Stimulated activated CD4-positive, alpha-beta T cell treated with anti-CD3 and anti-CD28 coated beads, Interleukin-4, amount 100 ng/mL, for 1 hour (primary cell): ENCODE measurements at places on chromosomes 1 and 21.

DNA sequence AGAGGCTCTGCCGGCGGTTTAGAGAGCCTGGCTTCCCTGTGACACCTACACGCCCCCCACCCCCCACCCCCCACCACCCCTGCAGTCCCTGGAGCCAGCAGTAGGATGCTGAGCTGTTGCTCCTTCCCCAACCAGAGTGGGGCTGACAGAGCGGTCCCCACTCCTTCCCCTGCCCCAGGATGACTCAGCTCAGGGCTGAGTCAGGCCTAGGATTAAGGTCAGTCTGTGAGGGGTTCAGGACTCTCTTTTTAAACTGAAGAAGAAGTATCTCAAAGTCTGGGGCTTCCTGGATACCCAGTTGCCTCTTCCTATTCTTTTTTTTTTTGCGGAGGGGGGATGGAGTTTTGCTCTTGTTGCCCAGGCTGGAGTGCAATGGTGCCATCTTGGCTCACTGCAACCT lies 19.1 kb downstream of the DMBX1 start:
- DNase-seq = no peak

DNA sequence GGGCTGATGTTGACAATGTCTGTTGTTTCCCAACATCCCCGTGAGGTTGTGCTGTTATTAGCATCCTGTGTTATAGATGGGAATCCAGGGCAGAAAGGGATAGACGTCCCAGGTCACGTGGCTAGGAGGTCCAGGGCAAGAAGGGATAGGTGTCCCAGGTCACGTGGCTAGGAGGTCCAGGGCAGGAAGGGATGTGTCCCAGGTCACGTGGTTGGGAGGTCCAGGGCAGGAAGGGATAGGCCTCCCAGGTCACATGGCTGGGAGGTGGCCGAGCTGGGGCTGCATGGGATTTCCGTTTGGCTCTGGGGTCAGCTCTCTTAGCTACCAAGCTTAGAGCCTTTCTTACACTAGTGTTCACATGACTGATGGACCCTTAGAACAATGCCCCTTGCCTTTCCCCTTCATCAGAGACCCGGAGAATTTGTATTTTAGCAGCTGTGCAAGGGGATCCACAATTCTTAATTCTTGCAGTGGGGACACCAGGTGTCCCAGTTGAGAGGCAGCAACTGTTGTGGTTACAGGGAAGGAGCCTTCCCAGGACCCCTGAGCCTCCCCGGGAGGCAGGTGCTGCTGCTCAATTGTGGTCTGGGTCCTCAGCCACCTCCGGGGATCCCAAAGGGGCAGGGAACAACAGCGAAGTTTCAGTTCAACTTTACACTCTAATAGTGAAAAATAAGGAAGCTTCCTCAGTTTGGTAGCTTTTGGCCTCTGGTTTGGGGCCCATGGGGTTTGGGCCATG lies 69.2 kb downstream of the UMODL1 start:
- DNase-seq = no peak

DNA sequence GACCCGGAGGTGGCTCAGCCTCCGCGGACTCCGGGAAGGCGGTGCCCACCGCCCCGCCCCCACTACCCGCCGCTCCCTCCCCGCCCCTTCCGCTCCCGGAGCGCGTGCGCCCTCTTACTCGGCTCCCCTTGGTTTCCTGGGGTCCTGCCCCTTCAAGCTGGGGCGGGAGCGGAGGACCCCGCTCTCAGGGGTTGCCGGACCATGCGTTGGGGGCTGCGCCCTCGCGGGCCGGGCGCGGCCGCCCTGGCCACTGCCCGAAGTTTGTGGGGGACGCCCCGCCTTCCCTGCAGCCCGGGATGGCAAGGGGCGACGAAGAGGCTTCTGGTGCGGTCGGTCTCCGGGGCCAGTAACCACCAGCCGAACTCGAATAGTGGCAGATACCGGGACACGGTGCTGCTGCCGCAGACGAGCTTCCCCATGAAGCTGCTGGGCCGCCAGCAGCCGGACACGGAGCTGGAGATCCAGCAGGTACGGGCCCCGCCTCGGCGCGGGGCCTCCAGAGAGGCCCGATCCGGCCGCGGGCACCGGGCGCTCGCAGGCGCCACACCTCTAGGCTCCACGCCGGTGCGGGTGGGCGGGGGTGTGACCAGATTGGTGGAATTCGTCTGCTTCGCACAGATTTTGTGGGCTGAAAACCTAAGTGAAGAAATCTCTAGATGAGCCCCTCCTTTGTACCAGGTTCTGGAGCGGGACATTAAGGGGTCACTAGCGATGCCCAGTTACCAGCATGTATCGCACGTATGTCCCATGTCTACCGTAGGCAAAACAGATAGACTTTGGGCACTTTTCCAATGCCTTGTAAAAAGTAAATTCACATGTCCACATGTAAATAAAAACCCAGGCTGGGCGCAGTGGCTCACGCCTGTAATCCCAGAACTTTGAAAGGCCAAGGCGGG lies at the start of gene IARS2:
IARS2 (plus strand) TSS at position 117 of the 896 bp plus-strand sequence; CDS start at position 202, 85 bp downstream.
- peak; percentile 94 for DNase-seq

- DNase-seq = no peak
Observed at GRCh38 chr1:205861540-205861939, 11.6 kb upstream of the PM20D1 start.

GRCh38 chr1:157105988-157106812 lies 6.6 kb upstream of the ETV3L start:
- DNase-seq = no peak

- no peak for DNase-seq
Observed at GRCh38 chr1:33180226-33180910, 1.5 kb downstream of the TRIM62 start.

DNA sequence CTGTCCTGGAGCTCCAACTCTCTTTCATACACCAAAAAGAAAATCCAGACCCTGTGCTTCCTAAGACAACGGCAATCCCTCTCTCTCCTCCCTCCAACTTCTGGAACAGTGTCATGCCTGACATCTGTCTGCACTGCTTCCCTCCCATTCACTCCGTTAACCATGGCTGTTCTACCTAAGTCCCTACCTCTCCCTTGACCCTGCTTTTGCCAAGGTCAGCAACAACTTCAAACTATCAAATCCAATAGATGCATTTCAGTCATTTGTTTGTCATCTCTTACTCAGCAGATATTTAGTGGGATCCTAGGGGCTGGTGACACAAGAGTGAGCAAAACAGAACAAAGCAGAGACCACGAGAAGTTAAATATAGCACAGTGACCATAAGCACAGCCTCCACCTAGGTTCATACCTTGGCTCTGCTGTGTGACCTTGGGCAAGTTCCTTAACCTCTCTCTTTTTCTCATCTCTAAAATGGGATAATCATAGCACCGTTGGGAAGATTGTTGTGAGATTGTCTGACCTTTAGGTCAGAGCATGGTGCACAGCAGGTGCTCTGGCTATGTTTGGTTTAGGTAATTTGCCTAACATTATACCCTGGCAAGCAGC lies 88.9 kb downstream of the TMEM53 start:
- DNase-seq = no peak

DNA sequence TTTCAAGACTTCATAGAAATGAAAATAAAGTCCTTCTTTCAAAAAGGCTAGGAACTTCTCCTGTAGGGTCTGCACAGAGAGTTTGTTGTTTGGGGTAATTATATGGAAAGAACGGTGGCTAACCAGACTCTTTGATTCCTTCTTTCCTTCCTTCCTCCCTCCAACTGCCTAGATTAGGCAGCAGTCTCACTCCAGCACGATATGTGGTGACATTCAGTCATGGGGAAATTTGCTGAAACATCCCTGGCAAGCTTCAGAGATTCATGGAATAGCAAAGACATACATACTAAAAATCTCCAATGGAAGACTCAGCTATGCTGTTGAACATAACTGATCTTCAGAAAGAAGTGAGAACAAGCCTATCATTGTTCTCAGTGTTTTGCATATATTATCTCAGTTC lies 4.3 kb downstream of the NTMT2 start:
- no peak for DNase-seq

DNA sequence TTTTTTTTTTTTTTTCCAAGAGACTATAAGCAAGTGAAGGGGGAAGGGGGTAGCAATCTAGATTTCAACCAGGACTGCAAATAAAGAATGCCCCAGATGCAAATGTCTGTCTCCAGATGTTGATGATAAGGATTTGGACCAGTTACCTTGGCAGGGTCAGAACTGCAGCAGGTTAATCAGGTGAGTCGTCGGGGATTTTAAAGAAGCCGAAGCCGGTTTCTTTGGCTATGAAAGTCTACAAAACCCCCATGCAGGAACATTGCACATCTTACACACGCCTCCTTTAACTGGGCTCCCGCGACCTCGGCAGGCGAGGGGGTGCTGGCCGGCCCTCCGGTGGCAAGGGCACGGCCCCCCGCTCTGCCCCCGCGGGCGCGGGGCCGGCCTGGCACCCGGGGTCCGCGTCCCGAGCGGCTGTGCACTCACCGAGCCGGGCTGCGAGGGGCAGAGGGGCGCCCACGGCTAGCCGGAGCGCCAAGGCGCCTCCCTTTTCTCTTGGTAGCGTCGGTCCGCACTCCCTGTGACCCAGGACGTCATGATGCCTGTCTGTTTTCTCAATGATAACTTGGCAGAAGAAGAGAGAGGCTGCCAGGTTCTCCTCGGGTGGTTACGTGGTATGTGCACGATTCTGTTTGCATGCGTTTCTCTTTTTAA lies 366.3 kb upstream of the ESRRG start:
- no peak for DNase-seq

- no peak for DNase-seq
Observed at GRCh38 chr1:29736582-29737188, 500.4 kb downstream of the PTPRU start.

DNA sequence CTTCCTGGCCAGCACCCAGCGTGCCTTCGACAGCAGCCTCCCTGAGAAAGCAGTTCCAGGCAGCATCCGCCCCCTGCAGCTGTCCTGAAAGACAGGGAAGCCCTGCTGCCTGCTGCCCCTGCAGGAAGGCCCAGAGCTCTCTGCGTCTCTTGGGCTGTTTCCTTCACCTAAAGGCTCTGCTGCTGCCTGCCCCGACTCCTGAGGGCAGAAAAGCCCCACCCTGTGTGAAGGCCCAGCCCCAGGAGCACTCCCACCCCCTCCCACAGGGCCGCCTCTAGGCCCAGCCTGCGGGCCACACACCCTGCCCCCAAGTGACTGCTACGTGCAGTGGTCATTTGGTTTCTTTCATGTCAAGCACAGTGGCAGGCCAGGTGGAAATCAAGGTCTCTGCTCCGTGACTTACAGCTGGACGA lies 12.4 kb downstream of the RIPK4 start:
- no peak for DNase-seq

DNA sequence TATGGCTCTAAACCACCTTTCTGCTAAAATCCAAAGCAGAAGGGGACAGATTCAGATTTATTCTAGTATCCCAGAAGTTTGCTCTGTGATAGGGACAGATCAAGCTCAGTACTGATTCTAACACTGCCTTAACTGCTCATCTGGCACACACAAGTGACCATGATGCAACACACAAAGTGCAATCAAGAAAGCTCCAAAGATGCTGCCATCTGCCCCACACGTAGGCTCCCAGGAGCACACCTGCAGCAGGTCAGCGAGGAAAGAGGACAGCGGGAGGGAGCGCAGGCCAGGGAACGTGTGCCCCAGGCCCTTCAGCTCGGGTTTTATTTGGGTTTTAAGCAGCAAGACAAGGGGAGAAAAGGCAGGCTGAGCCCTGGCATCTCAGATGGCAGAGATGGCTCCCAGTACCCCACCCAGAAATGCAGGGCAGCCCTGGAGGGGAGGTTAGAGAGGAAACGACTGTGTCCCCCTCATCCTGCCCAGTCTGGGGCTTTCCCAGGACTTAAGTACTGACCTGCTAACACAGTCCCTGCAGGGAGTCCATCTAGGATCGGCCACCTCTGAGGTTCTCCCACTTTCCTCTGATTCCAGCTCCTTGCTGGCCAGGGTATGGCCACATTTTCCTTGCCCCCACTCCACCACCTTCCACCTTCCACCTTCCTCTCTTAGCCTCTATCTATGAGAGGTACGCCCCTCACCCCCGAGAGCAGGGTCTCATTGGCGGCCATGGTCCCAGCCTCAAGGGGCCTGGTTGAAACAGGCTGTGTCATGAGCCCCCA lies 1.2 kb downstream of the TRIM11 start:
- DNase-seq = no peak

GRCh38 chr1:200694738-200695137 lies 25.0 kb upstream of the DDX59 start:
- no peak for DNase-seq

GRCh38 chr1:228782662-228783417 lies 47.6 kb downstream of the RHOU start:
- no peak for DNase-seq

- no peak for DNase-seq
Observed at GRCh38 chr1:228222548-228222947, 14.7 kb downstream of the OBSCN start.

- no peak for DNase-seq
Observed at GRCh38 chr21:43676391-43676790, 17.0 kb downstream of the RRP1B start.

DNA sequence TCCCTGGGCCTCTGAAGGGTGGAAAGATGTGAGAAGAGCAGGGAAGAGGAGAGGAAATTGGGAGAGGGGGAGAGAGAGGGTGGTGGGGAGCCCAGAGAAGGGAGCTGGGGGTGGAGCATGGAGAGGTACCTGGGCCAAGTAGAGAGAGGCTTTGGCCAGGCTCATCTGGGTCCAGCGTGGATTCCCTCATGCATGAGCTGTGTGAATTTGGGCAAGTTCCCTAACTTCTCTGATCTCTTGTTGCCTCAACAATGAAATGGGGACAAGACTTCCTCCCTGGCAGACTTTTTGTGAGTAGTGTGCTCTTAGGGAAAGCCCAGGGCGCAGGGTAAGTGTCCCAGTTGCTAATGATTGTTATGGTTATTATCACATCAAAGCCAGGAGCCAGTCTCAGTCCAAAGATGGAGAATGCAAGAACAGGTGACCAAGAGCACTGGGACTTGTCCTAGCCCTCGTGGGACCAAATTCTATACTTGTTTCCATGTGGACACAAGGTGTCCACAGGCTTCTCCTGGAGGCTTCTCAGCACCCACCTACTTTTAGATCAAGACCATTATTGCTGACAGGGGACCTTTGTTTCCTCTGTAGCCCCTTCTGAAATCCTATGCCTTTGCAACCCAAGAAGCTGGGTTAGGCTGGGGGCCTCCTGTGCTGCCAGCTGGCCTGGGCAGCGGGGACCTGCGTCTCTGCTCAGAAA lies 13.9 kb downstream of the IL6R start:
- no peak for DNase-seq

DNA sequence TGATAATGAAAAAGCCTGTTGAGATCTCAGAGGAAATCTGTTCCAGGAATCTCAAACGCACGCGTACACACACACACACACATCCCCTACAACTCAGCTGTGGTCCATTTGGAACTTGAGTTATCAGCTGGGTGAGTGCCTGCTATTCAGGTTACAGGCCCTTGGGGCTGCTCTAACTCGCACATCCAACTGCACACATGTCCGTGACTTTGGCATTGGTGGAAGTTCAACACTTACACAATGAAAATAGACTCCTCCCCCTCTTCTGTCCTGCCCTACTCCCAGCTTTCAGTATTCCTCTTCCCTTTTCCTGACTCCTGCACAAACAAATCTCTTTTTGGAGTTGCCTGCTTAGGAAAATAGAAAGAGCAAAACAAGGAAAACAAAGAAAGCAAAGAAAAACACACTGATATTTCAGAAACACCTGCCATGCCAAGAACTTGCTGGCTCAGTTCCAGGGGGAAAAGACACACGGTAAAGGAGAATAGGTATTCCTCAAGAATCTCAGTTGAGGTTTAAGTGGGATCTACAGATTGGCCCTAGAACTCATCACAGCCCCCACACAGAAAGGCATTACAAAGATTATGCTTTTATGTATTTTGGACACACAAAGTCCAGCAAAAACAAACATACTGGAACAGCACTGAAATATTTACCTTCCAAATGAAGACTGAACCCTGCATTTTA lies 140.9 kb downstream of the TGFBR3 start:
- DNase-seq = no peak

- DNase-seq = no peak
Observed at GRCh38 chr1:57064379-57065140, 98.7 kb upstream of the C8B start.

GRCh38 chr1:223421676-223422075 lies 28.5 kb downstream of the CCDC185 start:
- no peak for DNase-seq
